Lung (tissue), 17 donors: ENCODE measurements at places on chromosomes 3 and 15. TPM values are rescaled to one million over a fixed set of nuclear protein-coding genes. Genes with fewer than 3 reads are reported as not detected.

Gene SNUPN
- 19.1 TPM for total RNA-seq

GRCh38 chr3:176814285-176814684 lies 383.0 kb downstream of the TBL1XR1 start:
- H3K27ac ChIP-seq: no peak overlapping the region
- H3K36me3 ChIP-seq: no peaks in the 10 kb centered on the region

DNA sequence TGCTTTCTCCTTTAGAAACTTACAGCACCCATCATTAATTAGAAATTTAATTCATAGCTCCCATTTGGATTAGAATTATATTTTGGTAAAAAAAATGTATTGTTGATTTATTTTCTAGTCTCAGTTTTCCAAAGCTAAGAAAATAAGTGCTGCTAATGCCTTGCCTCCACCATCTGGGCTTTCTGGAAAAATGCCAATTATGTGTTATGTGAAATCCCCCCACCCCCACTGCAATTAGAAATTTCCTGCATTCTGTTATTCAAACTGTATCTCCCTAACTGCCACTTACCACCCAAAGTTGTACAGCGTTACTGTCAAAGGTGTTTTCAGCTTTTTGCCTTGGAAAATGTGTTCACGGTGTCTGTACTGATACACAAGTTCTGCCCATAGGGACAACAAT lies 617.2 kb upstream of the UBE2E2 start:
- H3K36me3 ChIP-seq: no peaks in the 10 kb centered on the region
- DNase-seq: peak; percentile 86
- no peaks in the 10 kb centered on the region for H3K4me1 ChIP-seq
- H3K27me3 ChIP-seq: no peaks in the 10 kb centered on the region
- H3K4me3 ChIP-seq: no peak overlapping the region

DNA sequence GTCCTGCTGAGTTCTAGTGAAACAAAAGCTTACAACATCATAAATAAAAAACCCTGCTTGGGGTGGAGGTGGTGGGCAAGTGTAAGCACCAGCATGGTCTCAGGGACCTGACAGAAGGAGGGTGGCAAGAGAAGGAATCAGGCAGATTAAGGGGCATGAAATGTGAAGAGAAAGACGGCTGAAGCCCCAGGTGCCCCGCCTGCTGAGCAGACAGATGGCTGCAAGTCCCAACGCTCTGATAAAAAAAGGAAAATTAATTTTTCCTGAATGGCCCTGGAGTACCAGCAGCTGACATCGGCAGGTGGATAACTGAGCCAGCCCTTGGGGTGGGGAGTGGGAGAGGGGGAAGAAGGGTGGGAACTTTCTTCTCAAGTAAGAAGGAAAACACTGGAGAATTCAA lies 137.9 kb downstream of the XXYLT1 start:
- no peaks in the 10 kb centered on the region for H3K27me3 ChIP-seq
- no peak overlapping the region for H3K4me3 ChIP-seq
- H3K27ac ChIP-seq: no peak overlapping the region
- H3K36me3 ChIP-seq: no peaks in the 10 kb centered on the region
- H3K4me1 ChIP-seq: no peaks in the 10 kb centered on the region
- DNase-seq: no peak

GRCh38 chr3:3232251-3232650 lies 52.8 kb upstream of the CRBN start:
- no peak for DNase-seq
- no peaks in the 10 kb centered on the region for H3K27me3 ChIP-seq
- no peak overlapping the region for H3K27ac ChIP-seq
- no peaks in the 10 kb centered on the region for H3K36me3 ChIP-seq
- no peak overlapping the region for H3K4me3 ChIP-seq

DNA sequence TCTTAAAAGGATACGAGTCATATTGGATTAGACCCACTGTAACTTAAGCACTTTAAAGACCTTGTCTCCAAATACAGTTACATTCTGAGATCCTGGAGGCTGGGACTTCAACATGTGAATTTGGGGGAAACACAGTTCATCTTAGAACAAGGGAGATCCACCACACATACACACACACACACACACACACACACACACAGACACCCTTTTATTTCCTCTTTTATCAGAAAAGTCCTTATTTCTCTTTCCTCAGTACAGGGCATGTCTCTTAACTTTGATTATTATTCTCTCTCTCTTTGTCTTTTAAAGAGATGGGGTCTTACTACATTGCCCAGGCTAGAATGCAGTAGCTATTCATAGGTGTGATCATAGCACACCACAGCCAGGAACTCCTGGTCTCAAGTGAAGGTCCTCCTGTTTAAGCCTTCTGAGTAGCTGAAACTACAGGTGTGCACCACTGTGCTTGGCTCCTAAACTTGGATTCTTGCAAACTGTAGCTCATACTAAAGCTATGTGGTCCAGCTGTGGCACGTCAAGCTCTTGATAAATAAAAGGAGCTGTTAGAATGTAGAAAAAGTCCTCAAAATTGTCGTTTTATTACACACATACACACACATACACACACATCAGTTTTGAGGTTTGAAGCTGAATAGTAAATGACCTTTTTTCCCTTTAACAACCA lies 7.4 kb downstream of the GOLM2 start:
- H3K27me3 ChIP-seq: no peaks in the 10 kb centered on the region
- DNase-seq: no peak
- H3K27ac ChIP-seq: no peak overlapping the region
- peaks cover 4% of the 10 kb centered on the region for H3K4me1 ChIP-seq

Gene TUSC7
- not detected for total RNA-seq

Gene USP19
- total RNA-seq: 63.1 TPM

Gene LRRC57
- total RNA-seq: 31.9 TPM

Gene SLC22A13
- not detected for total RNA-seq

Gene CAV3
- not detected for total RNA-seq

DNA sequence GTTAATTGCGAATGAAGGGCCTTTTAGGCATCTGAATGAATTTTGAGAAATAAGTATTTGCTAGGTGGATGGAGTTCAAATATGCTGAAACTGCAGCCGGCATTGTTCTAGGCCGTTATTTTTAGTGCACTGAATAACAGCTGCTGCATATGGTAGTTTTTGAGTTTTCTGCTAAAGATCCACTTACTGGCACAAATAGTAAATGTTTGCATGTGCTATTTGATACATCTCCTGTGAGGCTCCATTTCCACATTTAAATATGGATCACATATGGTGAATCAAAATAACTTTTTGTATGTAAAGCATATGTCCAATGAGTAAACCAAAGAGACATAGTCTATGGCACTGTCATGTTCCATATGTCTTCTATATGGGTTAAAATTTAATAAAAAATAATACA lies 56.7 kb upstream of the CNTN4 start:
- no peaks in the 10 kb centered on the region for H3K36me3 ChIP-seq
- no peak overlapping the region for H3K4me3 ChIP-seq
- no peak for DNase-seq
- no peaks in the 10 kb centered on the region for H3K4me1 ChIP-seq
- no peaks in the 10 kb centered on the region for H3K27me3 ChIP-seq

Gene FAM81A
- total RNA-seq: 2.4 TPM

Gene PLSCR4
- total RNA-seq: 95.2 TPM

- no peaks in the 10 kb centered on the region for H3K36me3 ChIP-seq
- no peak overlapping the region for H3K27ac ChIP-seq
- H3K4me1 ChIP-seq: peaks cover 6% of the 10 kb centered on the region
- DNase-seq: no peak
These were observed 130.6 kb downstream of the FAM174B start for GRCh38 chr15:92524874-92525565.

DNA sequence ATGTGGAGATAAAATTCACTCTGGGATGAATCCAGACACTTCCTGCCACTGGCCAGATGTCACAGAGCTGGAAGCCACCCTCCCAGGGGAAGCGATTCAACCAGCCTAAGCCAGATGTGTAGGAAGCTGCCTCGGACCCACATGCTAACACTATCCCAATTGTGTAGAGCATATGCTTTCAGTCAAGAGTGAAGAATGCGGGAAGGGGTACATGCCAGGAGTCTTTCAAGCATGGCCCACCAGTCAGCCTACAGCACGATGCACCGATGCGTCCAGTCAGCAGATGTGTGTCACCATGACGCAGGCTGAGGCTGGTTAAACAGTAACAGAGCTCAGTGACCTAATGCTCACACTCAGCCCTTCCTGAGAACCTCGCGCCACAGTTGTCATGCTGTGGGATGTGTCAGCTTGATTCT lies 38.8 kb upstream of the BNC1 start:
- H3K4me3 ChIP-seq: no peak overlapping the region
- no peaks in the 10 kb centered on the region for H3K36me3 ChIP-seq
- H3K27ac ChIP-seq: no peak overlapping the region
- peak; percentile 74 for DNase-seq

DNA sequence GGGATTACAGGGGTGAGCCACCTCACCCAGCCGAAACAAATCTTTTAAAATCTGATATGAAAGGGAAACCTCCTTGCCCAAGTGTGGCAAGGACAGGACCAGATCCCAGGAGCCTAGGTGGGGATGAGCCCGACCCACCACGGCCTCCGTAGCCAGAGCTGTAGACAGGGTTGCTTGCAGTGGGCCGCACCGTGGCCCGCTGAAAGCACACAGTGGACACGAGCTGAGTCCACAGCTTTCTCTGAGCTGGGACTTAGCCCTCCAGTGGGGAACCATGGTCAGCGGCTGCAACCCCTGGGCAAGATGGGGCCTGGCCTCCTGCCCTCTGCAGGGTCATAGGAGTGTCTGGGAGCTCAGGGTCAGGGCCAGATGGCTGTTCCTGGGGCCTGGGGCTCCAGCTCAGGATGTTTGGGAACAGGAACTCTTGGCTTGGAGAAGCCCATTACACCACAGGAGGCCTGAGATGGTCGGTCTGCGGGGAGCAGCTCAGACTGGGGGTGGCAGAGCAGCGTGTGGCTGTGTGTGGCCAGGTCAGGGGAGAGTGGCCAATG lies 24.7 kb downstream of the GP9 start:
- H3K4me3 ChIP-seq: no peak overlapping the region
- no peak overlapping the region for H3K27ac ChIP-seq
- peaks cover 6% of the 10 kb centered on the region for H3K4me1 ChIP-seq

GRCh38 chr3:97673357-97673997 lies 91.1 kb upstream of the ARL6 start:
- H3K36me3 ChIP-seq: no peaks in the 10 kb centered on the region
- no peak for DNase-seq
- no peak overlapping the region for H3K27ac ChIP-seq
- no peak overlapping the region for H3K4me3 ChIP-seq
- no peaks in the 10 kb centered on the region for H3K4me1 ChIP-seq

Gene MYH15
- 0.18 TPM for total RNA-seq

DNA sequence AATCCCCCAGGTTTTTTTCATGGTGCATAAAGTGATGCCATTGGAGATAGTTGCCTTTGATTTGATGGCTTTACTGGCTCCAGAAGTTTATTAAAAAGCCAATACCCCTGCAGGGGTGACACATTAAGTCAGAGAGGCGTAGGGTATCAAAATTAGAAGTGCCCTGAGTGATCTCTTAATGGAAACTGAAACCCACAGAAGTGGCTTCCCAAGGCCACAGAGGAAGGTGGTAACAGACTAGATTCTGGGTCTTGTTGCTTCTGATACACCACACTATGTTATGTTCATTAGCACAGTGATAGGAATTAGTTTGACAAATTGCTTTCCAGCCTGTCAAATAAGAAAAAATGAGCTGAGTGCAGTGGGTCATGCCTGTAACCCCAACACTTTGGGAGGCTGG lies 112.3 kb downstream of the IQCH start:
- no peaks in the 10 kb centered on the region for H3K27me3 ChIP-seq
- H3K4me3 ChIP-seq: no peak overlapping the region

DNA sequence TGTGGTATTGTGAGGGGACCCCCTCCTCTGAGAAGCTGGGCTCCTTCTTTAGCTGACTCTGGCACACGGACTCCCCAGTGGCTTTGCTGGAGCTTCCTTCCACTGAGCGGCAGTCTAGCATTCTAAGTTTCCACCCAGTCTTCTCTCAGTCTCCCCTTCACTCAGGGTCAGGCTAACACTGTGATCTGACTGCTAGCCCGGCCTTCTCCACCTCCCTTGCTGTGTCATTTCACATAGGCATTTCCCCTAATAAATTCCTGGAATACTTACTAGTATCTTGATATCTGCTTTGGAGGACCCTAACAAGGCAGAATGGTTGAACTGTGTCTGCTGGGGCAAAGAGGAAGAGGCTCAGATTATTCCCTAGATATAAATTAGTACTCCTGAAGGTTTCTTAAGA lies 106.2 kb upstream of the THBS1 start:
- H3K36me3 ChIP-seq: no peaks in the 10 kb centered on the region
- no peaks in the 10 kb centered on the region for H3K27me3 ChIP-seq

Gene CEP63
- 50.1 TPM for total RNA-seq

DNA sequence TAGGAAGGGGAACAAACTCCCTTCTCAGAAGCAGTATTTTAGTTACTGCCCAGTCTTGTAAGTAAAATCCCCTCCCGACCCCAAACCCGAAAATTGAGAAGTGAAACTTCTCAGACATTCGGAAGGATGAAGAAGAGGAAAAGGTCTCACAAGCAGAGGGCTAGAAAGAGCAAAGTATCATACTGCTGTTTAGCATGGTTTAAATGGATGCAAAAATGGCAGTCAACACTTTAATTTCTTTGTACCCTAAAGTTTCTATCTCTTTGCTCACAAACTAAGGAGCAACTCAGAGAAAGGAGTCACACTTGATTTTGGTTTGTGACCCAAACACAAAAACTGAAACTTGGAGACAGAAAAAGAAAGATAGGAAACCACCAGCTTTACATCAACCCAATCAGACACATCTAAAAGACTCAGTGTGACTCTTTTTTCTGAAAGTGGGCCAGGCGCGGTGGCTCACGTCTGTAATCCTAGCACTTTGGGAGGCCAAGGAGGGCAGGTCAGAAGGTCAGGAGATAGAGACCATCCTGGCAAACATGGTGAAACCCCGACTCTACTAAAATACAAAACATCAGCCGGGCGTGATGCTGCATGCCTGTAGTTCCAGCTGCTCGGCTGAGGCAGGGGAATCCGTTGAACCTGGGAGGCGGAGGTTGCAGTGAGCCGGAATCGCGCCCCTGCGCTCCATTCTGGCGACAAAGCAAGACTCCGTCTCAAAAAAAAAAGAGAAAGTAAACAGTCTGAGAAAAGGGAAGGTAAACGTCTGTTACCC lies 63.2 kb upstream of the ATP11B start:
- no peaks in the 10 kb centered on the region for H3K36me3 ChIP-seq
- H3K27ac ChIP-seq: no peak overlapping the region
- no peaks in the 10 kb centered on the region for H3K27me3 ChIP-seq
- no peak overlapping the region for H3K4me3 ChIP-seq
- H3K4me1 ChIP-seq: no peaks in the 10 kb centered on the region

- no peak overlapping the region for H3K27ac ChIP-seq
- no peaks in the 10 kb centered on the region for H3K4me1 ChIP-seq
- no peak overlapping the region for H3K4me3 ChIP-seq
- no peak for DNase-seq
- H3K27me3 ChIP-seq: no peaks in the 10 kb centered on the region
These were observed 198.0 kb downstream of the EPHB1 start for GRCh38 chr3:134993011-134993410.

Gene P2RY13
- total RNA-seq: 5.7 TPM

GRCh38 chr3:109413049-109413448 lies 75.7 kb upstream of the DPPA4 start:
- no peaks in the 10 kb centered on the region for H3K36me3 ChIP-seq
- no peak overlapping the region for H3K4me3 ChIP-seq
- H3K27ac ChIP-seq: no peak overlapping the region
- no peaks in the 10 kb centered on the region for H3K4me1 ChIP-seq
- no peaks in the 10 kb centered on the region for H3K27me3 ChIP-seq
- DNase-seq: no peak

Gene SLC26A6
- total RNA-seq: 14.6 TPM
